ENCODE measurements at places on chromosomes 5 and 9.
A peak's percentile ranks its signal among the peaks of the same experiment; 100 is the strongest.

DNA sequence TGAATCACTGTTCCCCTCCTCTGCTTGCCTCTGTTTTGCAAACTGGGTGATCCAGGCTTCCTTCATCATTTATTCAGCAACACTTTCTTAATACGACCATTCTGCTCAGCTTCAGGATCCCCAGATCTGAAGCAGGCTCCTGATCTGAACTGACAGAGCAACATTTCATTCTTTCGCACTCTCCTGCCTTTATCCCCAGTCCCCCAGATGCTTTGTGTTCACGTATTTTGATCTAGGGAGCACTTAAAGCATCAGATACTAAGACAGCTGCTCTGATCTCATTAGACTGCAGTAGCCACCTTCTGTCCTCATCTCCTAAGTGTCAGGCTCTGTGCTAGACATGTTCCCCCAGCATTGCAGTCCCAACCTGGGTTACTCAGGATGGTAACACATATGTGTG is 158.0 kb downstream of the TRIO start:
- no peak for DNase-seq

- no peak for DNase-seq
Measured at GRCh38 chr9:90684736-90685135, 42.1 kb upstream of the DIRAS2 start.

GRCh38 chr9:86714999-86715398 is 232.3 kb downstream of the GAS1 start:
- DNase-seq = no peak

DNA sequence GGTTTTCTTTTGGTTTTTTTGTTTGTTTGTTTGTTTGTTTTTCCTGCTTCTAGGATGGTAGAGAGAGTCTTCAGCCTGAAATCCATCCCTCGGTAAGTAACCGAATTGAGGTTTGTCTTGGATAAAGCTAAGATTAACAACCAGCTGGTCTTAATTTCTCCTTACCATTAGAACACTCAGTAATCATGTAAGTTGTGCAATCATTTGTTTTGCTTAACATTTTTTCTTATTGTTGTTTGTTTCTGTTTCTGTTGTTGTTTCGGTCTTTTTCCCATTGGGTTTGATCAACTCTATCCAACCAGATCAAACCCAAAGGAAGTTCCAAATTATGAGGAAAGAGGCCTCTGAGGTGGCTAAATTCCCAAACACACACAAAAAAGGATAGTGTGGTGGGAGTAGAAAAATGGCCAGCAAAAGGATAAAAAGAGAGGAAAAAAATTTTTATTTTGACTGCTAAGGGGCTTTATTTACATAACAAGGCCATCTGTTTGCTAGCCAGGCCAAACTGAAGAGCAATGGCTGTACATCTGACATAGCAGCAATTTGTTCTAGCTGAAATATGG is 49.6 kb upstream of the ANKRD31 start:
- no peak for DNase-seq

DNA sequence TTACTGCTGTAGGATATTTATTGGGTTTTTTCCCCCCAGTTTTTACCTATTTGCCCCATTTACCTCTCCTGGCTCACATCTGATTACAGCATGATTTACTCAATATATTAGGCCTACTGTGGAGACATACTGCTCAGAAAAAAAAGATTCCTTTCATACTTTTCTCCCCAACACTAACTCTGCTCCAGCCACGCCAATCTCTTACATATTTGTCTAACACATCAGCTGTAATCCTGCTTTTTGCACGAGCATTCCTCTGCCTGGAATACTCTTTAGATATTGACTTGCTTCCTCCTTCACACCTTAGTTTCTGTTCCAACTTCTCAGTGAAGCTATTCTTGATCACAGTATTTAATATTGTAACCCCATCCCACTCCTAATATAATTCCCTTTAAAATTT is 158.1 kb upstream of the VCAN start:
- DNase-seq = no peak

GRCh38 chr5:180153991-180154390 is 55.0 kb downstream of the RASGEF1C start:
- DNase-seq = peak; percentile 0

- DNase-seq = no peak
Measured at GRCh38 chr5:67591491-67591890, 394.9 kb upstream of the CD180 start.

All from lower leg skin (tissue), 4 donors.